Activated T-helper 17 cell treated with anti-CD3 and anti-CD28 coated beads, Interleukin-2, amount 50 U/mL, for 72 hours (primary cell): ENCODE measurements at places on chromosomes 7 and 10. TPM values are rescaled to one million over a fixed set of nuclear protein-coding genes. Genes with fewer than 3 reads are reported as not detected.
A peak's percentile ranks its signal among the peaks of the same experiment; 100 is the strongest.

GRCh38 chr7:9939176-9939575 lies 1034.5 kb upstream of the PHF14 start:
- ATAC-seq, result no peak

- no peak for ATAC-seq
Measured at GRCh38 chr7:103879411-103879810, 110.0 kb downstream of the RELN start.

FAM237B gene
- total RNA-seq, result not detected

GPR85 gene
- total RNA-seq, result not detected

ABCA13 gene
- not detected for total RNA-seq

DNA sequence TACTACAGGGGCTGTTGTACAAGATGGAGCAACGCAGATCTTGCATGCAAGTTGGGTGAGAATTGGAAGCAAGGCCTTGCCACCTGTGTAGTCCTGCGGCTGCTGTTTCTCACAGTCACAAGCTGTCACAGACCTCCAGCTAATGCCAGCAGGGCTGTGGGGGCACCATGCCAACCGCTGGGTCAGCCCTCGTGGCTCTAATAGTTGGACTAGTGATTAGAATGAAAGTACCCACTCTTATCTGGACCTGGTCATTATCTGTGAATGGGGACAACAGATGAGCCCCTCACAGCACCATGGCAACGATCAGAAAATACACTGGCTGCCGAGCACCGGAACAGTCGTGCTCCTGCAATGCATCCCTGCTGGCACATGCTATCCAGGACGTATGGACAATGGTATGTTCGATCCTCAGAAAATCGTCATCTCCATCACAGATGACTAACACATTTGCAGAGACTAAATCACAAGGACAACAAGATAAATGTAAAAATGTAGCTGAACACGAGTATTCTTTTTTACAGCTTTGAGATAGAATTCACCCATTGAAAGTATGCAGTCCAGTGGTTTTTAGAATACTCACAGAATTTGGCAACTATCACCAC lies 80.4 kb upstream of the CALN1 start:
- ATAC-seq, result no peak

BUD31 gene
- total RNA-seq, result 96.1 TPM

- ATAC-seq, result no peak
Measured at GRCh38 chr10:105952153-105952552, 1212.4 kb downstream of the SORCS1 start.

DNA sequence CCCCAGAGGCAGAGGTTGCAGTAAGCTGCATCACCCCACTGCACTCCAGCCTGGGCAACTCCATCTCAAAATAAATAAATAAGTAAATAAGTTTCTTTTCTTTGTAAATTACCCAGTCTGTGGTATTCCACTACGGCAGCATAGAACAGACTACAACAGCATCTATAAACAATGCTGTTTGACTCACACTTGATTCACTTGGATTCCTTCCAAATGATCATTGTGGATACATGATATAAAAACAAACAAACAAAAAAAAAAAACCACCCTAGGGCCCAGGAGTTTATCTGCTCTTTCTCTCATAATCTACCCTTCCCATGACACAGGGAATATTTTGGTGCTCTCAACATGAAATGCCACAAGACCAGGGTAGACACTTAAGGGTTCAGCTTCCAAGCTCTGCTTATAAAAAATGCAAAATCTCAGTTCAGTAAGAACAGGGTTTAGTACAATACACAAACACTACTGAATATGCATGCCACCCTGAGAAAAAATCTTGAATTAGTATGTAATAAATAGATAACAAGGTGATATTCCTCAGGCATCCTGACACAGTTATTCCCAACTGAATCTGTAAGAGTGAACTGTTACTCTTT lies 200.9 kb downstream of the FAM107B start:
- no peak for ATAC-seq

GRCh38 chr10:82210331-82210730 lies 335.3 kb downstream of the NRG3 start:
- no peak for ATAC-seq

DNA sequence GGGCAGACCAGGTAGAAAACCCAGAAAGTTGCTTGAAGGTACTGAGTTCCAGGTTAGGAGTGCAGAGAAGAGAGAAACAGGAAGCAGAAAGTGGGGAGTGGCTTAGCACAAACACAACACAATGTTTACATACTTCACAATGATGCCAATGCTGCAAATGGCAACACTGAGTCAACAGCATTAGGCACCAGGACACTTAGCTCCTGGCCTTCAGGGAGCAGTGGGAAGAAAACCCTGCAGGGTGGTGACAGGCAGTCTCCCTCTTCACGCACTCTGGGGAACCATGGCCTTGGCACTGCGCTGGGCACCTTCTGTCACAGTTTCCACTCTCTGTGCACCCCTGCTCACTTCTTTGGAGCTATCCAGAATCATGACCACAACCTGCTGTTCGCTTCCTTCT lies 7.3 kb downstream of the ICA1 start:
- no peak for ATAC-seq

DNA sequence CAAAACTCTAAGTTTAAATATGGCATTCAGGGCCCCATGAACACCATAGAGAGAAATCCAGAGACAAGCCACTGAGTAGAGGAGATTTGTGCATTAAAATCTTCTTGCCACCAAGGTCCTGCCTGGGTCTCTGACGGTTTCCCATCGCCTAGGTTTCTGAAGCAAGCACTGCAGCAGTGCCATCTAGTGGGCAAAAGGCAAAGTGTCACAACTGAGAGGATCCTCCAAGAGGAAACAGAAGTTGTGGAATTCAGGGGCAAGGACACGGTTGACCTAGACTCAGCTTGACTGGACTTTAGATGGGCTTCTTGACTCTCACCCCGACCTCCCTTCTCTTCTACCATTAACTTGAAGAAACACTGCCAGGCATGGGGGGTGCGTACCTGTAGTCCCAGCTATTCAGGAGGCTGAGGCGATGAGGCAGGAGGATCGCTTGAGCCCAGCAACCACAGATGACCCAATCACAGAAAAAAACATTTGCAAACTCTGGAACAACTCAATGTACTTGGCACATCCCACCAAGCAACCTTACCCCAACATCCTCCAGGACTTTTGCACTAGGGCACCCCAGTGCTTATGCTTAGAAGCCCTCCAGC lies 604.1 kb downstream of the GALNT17 start:
- peak; percentile 28 for ATAC-seq

- ATAC-seq, result no peak
Measured at GRCh38 chr7:135414850-135415439, 95.0 kb downstream of the CNOT4 start.

GRCh38 chr10:34154383-34154900 lies 660.7 kb downstream of the PARD3 start:
- no peak for ATAC-seq

DNA sequence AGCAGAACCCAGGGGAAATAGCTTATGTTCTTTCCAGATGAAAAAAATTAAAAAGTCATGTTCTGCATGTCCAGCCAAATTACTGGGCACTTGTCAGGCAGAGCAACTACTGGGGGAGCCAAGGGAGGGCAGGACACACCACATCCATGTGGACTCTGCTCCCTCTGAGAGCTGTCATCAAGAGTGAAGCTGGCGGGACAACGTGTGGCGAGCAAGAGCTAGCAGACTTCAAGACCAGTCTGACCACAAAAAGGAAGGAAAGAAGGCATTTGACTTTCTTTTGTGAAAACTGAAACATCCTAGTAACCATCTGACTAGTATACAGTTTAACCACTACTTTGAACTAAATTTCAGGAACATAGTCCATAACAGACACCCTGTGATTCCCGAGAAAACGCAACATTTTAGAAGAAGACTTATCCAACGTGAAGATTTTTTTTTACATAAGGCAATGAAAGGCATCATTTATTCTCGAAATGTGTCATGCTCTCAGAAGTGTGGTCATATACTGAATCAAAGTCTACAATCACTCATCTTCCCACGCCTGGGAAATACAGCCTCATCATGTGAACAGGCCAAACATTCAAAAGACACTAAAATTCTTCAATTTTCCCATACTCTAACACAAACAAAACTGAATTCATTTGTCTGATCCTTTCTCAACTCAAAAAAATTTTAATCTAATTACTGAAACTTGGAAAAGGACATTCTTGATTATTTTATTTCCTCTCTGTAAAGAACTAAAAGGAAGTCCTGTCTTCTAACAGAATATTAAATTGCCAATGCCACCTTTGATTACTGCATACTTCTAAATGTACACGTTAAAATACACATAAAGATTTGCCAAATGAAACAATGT lies 15.5 kb downstream of the CYTH3 start:
- peak; percentile 93 for ATAC-seq

KLF14 gene
- total RNA-seq, result not detected

- no peak for ATAC-seq
Measured at GRCh38 chr10:14089556-14090292, 241.0 kb downstream of the FRMD4A start.

GRCh38 chr10:67306588-67307205 lies 380.9 kb downstream of the LRRTM3 start:
- ATAC-seq, result no peak

GRCh38 chr10:89255793-89256192 lies 4.2 kb upstream of the LIPA start:
- no peak for ATAC-seq

DNA sequence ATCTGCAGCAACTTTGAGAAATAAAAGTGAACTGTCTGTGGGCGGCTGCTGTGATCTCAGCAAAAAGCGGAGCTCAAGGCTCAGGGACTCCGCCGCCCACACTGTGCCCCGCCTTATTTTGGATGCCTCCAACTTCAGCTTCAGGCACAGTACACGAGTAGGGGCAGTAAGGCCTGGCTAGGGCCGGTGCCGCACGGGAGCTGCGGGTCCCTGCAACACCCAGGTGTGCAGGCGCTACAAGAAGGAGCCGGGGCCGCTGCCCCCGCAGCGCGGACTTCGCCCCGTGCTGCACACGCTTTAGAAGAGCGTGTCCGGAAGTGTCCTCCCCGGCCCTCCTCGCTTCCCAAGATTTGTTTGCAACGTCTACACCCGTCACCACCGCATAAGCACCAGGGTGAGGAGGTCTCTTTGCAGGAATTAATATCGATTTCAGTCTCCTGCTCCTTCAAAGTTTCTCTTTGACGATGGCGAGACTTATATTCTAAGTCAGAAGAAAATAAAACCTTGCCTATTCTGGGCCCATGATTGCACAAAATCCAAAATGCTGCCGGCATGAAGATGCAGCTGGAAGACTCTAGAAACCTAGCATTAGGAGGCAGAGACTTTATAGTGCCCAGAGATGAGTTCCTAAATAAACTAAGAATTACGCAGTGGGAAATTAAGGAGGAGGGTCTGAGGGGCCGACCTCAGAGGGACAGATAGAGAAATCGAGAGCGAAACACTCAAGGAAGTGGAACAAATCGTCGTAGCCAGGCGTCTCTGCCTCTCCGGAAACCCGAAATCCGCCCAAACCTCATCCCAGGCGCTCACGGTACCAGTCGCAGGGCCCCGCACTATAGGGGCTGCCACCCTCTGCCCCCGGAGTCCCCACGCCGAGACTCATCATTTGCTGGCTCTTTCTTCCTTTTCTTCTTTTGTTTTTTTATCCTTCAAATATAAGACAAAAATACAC lies 6.4 kb downstream of the VAX1 start:
- no peak for ATAC-seq

TMEM72 gene
- not detected for total RNA-seq

RHBDD2 gene
- 16.5 TPM for total RNA-seq

- ATAC-seq, result no peak
Measured at GRCh38 chr7:66627151-66627681, 1.5 kb upstream of the KCTD7 start.

DNA sequence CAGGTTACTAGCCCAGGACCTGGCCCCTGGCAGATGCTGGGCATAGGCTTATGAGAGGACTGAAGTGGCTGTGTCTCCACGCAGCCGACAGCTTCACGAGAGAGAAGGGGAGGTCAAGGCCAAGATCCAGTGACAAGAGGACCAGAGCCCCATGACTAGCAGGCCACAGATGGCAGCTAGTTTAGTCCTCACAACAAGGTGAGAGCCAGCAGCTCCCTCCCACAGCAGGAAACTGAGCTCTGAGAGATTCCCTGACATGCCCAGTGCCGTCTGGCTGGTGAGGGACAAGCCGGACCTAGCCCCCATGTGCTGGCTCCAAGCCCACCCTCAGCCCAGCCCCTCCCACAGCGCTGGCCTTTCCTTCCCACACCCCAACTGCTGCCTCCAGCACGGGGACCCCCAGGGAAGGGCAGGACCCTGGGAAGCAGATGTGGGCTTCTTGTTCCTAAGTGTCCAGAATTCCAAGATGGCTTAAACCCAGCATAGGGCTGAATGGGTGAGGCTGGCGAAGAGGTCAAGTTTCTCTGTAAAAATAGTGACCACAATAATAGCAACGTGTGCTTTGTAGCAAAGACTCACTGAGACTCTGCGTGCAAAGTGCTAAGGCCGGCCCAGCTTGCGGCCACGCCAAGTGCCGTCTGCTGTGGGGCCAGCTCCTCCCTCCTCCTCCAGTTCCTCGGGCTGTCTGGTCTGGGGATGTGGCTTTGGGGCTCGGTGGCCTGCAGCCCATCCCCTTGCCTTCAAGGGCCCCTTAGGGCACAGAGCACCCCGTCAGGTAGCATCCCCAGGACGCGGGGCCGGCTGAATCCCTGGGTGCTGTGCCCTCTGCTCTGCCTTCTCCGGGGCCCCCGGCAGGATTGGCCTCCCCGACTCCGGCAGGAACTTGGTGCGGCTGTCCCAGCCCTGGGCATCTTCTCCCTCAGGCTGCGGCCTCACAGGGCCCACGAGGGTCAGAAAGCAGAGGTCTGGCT lies 7.8 kb upstream of the FAM20C start:
- no peak for ATAC-seq

DNA sequence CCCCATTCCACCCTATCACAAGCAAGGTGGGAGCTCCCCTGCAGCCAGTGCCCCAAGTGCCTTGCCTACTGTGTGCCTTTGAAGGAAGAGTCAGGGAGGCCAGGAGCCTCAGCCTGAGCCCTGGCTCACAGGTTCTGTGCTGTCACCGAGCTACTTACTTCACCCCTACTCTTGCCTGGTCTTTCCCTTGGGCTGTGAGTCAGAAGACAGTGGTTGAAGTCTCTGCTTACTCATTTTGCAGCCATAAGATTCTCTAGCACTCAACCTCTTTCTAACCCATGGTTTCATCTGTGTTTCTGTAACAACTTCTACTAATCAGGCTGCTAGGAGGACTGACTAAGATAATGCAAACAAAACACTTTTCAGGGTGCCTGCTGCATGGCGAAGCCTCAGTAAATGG lies 114.5 kb downstream of the PLCE1 start:
- ATAC-seq, result peak; percentile 85

GRCh38 chr7:57404343-57404966 lies 45.5 kb upstream of the ZNF716 start:
- no peak for ATAC-seq

C10orf90 gene
- total RNA-seq, result 0.19 TPM

- ATAC-seq, result no peak
Measured at GRCh38 chr10:14330388-14331061, at the start of gene FRMD4A. Gene FRMD4A, minus strand, starts transcription at chr10:14330924.

PILRA gene
- total RNA-seq, result 2.7 TPM
